ENCODE measurements at places on chromosomes 7 and 10.

- no peak for DNase-seq
Measured at GRCh38 chr10:58706836-58707235, 194.2 kb downstream of the BICC1 start.

- DNase-seq = no peak
Measured at GRCh38 chr7:91228327-91228726, 35.9 kb upstream of the FZD1 start.

GRCh38 chr7:98251231-98251600 lies 816 bp downstream of the TECPR1 start:
- no peak for DNase-seq

DNA sequence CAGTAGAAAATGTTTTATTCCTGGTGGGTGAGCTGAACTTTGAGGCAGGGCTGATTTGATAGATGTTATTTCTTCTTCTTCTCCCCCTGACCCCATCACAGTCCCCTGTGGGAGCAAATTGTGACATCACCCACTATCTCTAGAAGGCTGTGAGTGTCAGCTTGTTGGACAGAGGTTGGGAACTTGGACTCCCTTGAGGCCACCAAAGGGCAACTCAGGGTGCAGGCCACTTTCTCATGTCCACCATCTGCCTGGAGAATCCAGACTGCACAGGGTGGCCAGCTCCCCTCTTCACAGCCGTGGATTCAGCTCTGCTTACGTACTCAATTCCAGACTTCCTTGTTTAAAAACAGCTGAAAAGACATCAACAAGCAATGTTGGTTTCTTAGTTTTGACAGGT lies 103.0 kb downstream of the LRRC18 start:
- DNase-seq = no peak

GRCh38 chr10:104501864-104502579 lies 139.1 kb upstream of the SORCS3 start:
- no peak for DNase-seq

DNA sequence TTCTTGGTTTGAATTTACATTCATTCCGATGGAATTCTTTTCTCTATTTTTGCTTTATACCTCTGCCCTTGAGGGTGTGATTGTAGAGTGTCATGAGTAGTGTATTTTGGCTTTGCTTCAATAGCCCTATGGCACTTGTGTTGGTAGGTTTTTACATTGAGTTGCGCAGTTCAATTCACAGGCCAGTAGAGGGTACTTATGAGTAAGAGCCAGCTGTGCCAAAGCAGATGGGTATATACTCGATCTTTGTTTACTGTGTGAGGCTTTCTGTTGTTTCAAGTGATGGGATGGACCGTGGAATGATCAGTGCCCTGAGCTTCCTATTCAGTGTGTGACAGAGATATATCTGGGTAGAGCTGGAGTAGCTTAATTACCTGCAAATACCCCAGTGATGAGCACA lies 4.3 kb upstream of the AKR1C3 start:
- no peak for DNase-seq

GRCh38 chr10:71810048-71810750 lies 36.9 kb upstream of the VSIR start:
- no peak for DNase-seq

All from cortex of kidney (tissue), 1 donor.